Fibroblast of villous mesenchyme (primary cell): ENCODE measurements at places on chromosomes 7 and 10. TPM values are rescaled to one million over a fixed set of nuclear protein-coding genes. Genes with fewer than 3 reads are reported as not detected.

The CHST15 gene
- total RNA-seq, result 7.4 and 16.4 TPM in 2 replicates

The IGFBP3 gene
- 88.5 and 175 TPM in 2 replicates for total RNA-seq

The ATOH7 gene
- under 0.01 TPM in 1 of 2 replicates, not detected in the other for total RNA-seq

The C7orf57 gene
- total RNA-seq, result under 0.01 and 0.43 TPM in 2 replicates

The CUBN gene
- 0.64 and 0.86 TPM in 2 replicates for total RNA-seq

The TMEM236 gene
- total RNA-seq, result under 0.01 TPM in 2 replicates

The AGBL3 gene
- total RNA-seq, result 1.3 and 1.6 TPM in 2 replicates

The H2BK1 gene
- not detected in 2 replicates for total RNA-seq

The GIMAP1 gene
- total RNA-seq, result not detected in 2 replicates

The TAS2R41 gene
- not detected in 2 replicates for total RNA-seq

The CYP3A4 gene
- total RNA-seq, result not detected in 2 replicates

The TEX47 gene
- total RNA-seq, result not detected in 2 replicates

The SMKR1 gene
- total RNA-seq, result not detected in 2 replicates

The RAPGEF5 gene
- 0.64 and 0.86 TPM in 2 replicates for total RNA-seq

The FGFBP3 gene
- total RNA-seq, result 0.86 and 0.97 TPM in 2 replicates

The NPFFR1 gene
- not detected in 2 replicates for total RNA-seq

The CPA4 gene
- 22.5 and 90.2 TPM in 2 replicates for total RNA-seq

The PRF1 gene
- not detected in 2 replicates for total RNA-seq

The SLC13A1 gene
- total RNA-seq, result not detected in 2 replicates

The CHN2 gene
- under 0.01 and 0.32 TPM in 2 replicates for total RNA-seq

The EGR2 gene
- total RNA-seq, result 1.7 and 1.9 TPM in 2 replicates

The ITGB8 gene
- 6.4 and 13.0 TPM in 2 replicates for total RNA-seq

The FXYD4 gene
- not detected in 2 replicates for total RNA-seq

The PPP1R9A gene
- under 0.01 TPM in 2 replicates for total RNA-seq

The PSMA2 gene
- 55.1 and 67.8 TPM in 2 replicates for total RNA-seq

The SCIN gene
- total RNA-seq, result 3.9 and 4.3 TPM in 2 replicates

The MMD2 gene
- not detected in 2 replicates for total RNA-seq

The ACSM6 gene
- not detected in 2 replicates for total RNA-seq

The JAKMIP3 gene
- under 0.01 and 0.43 TPM in 2 replicates for total RNA-seq

The NPC1L1 gene
- total RNA-seq, result not detected in 2 replicates

The NANOS1 gene
- total RNA-seq, result 1.9 and 6.0 TPM in 2 replicates

The LRRC61 gene
- total RNA-seq, result 6.8 and 13.0 TPM in 2 replicates

The STN1 gene
- total RNA-seq, result 23.3 and 29.3 TPM in 2 replicates

The PNLIPRP1 gene
- total RNA-seq, result not detected in 2 replicates

The MNX1 gene
- total RNA-seq, result not detected in 2 replicates

The CPVL gene
- not detected in 2 replicates for total RNA-seq

The ADAM22 gene
- 0.64 and 1.3 TPM in 2 replicates for total RNA-seq

The MRPL32 gene
- 40.3 and 46.6 TPM in 2 replicates for total RNA-seq

The VPS50 gene
- total RNA-seq, result 28.3 and 45.8 TPM in 2 replicates

The DEPP1 gene
- 17.1 and 29.8 TPM in 2 replicates for total RNA-seq

The GHRHR gene
- not detected in 2 replicates for total RNA-seq

The ADAMTS14 gene
- total RNA-seq, result 0.86 and 1.6 TPM in 2 replicates

The PTPRE gene
- total RNA-seq, result 10.3 and 11.2 TPM in 2 replicates

The DOCK1 gene
- 87.9 and 99.7 TPM in 2 replicates for total RNA-seq

The EVX1 gene
- total RNA-seq, result not detected in 2 replicates

The PVRIG gene
- not detected in 2 replicates for total RNA-seq

The MYL10 gene
- total RNA-seq, result not detected in 2 replicates

The ERVW-1 gene
- not detected in 2 replicates for total RNA-seq

The RBM20 gene
- total RNA-seq, result under 0.01 and 0.32 TPM in 2 replicates

The VTI1A gene
- total RNA-seq, result 31.6 and 37.1 TPM in 2 replicates
